Esophagus muscularis mucosa (tissue), 4 donors: ENCODE measurements at places on chromosomes 6 and 20. TPM values are rescaled to one million over a fixed set of nuclear protein-coding genes. Genes with fewer than 3 reads are reported as not detected.

Gene FILIP1
- 50.7 TPM for total RNA-seq

GRCh38 chr20:37566590-37567330 lies 39.1 kb upstream of the BLCAP start:
- peak; percentile 88 for DNase-seq

DNA sequence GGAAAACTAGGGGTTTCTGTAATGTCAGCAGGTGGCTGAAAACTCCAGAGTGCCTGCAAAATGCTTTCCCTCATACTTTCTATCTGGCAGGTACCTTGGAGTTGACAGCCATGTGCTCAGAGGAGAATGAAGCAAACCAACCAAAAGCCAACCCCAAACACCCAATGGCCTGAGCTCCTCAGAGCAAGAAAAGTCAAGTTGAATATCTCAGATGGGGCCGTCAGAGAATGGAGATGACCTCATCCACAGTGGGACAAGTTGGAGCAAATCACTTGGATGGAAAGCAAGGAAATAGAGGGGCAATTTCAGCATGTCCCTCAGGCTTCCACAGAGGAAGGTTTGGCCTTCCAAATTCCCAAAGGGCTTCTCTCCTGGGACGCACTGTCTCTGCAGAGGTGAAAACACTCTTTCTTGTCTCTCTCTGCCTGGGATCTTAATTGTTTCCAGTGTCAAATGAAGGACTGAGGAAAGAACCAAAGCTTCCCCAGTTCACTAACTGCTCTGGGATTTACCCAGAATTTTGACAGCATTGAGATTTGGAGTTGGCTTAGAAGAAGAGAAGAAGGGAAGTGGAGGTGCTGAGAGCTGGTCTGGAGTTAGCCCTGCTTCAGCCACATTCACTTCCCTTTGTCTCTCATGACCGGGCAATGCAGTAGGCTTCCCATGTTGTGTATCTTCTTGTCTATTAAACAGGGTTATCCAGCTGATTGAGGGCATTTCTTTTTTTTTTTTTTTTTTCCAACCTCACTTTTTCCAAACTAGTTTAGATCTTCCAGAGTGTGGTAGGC lies 42.2 kb downstream of the PRND start:
- no peak for DNase-seq

DNA sequence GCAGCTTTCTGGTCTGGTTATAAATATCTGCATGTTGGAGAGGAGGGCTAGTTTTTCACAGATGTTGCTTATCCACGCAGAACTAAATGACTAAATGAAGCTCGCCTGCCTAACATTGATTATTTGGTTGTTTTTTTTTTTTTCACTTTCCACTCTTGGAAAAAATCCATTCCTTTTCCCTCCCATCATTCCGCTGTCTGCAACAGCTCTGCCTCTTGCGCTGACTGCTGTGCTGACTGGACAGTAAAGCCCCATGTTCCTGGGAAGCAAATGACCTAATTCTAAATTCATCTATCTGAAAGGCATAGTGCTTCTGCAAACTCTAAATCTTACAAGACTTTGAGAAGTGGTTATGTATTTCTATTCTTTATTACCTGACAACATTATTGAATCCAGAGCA lies 255.5 kb upstream of the PLN start:
- no peak for DNase-seq

Gene ZFP57
- 0.23 TPM for total RNA-seq

DNA sequence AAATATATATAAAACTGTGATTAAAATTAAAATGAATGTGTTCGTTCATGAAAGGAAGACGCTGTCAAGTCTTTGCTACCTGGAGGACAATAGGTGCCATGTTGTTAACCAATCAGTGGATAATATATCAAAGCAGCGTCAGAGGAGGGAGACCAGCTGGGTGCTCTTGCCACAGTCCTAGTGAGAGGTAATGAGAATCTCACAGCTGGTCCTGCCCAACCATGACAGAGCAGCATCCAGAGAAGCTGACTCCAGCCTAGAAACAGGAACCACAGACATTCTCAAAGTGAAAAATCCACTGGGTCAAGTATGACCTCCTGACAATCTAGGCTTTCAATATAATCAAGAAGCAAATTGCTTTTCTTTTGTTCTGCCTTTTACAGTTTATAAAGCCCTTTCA lies 94.5 kb upstream of the LRFN2 start:
- DNase-seq, result no peak

GRCh38 chr6:144840619-144841018 lies 555.5 kb downstream of the UTRN start:
- no peak for DNase-seq

- DNase-seq, result no peak
Observed at GRCh38 chr6:133814797-133815196, 74.1 kb upstream of the TCF21 start.

DNA sequence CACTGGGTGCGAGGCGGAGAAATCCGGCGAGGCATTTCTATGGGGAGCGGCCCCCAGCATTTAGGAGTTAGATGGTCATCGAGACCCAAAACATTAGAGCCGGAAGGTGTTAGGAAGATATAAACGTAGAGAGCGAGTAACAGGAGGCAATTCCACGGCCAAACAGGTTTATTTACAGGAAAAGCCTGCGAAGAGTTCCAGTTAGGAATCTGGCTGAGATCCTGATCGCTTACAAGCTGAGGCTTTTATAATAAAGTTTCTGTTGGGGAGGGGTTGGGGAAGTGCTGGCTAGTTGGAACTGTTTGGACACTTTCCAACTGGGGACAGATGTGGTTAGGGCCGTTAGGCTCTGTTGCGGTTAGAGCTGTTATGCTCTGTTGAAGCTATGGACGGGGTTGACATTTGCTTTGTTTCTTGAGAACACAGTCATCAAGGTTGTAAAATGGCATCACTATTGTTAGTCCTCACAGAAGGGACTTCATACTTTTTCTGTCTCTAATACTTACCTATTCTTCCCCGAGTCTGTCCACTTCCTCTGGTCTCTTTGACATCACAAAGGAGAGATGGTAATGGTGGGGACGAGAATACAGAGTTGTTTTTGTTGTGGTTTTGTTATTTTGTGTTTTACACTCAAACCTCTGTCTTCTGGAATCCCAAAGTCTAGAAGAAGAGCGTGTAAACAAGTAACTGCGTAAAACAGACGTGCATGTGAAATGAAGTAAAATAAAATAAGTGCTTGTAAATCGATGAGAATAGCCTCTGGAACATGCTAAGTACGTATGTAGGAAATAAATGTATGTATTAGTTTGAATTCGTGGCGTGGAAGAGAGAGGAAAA lies 554 bp upstream of the ZSCAN31 start:
- no peak for DNase-seq

Gene LY6G6F
- total RNA-seq, result not detected

- DNase-seq, result no peak
Observed at GRCh38 chr20:53652859-53653517, 59.3 kb upstream of the ZNF217 start.

Gene EYS
- total RNA-seq, result under 0.01 TPM

Gene CPNE5
- total RNA-seq, result 2.3 TPM

Gene ERVFRD-1
- 0.13 TPM for total RNA-seq

DNA sequence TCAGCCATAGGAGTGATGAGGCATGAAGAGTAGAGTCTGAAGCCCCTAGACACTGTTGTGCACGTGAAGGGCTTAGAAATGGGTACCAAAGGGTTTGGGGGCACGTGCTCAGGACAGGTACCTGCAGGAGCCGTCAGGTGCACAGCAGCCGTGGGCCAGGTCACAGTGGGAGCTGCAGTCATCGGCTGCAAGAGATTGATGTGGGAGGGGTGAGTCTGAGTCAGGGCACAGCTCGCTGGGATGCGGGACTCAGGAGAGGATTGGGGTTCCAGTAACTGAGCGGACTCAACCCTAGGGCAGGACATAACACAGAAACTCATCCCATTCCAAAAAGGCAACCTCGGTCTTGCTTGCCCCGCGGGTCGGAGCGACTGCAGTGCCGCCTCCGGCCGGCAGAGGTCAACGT lies 1.1 kb downstream of the DLK2 start:
- DNase-seq, result peak; percentile 95

Gene DEF6
- total RNA-seq, result 2.5 TPM

DNA sequence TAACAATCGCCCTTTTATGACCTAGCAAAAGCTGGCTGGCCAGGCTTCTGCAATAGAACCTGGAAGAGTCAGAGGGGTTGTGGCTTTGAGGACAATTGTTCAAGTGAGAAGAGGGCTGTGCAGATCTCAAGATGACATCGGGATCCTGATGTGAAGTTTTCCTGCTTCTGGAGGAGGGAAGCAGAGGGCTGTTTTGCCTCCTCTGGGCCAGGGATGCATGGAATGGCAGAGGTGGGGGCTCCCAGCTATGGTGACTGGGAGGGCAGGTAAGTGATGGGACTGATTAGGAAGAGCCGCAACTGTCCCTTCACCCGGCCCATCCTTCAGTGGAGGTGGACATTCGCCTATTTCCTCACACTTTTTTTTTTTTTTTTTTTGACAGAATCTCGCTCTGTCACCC lies 43.4 kb upstream of the BLCAP start:
- DNase-seq, result no peak

DNA sequence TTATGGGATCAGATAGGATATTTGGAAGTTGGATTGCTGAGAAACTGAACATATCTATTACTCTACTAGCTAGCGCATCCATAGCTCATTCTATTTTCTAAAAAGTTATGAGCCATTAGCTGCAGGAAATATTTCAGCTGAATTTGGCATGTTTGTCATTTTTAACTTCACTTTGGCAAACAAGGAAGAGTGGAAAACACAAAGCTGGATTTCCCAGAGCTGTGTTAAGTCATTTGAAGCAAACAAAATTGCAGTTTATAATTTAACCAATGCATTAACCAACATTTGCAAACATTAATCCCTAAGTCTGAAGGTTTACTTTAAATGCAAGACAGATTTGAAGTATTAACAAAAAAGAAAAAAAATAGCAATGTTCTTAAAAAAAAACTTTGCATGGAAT lies 1.2 kb downstream of the ALDH8A1 start:
- DNase-seq, result no peak
